ENCODE measurements at places on chromosomes 4 and X.

- no peak for DNase-seq
These were observed 633.3 kb downstream of the FAT4 start for GRCh38 chr4:125948021-125948420.

DNA sequence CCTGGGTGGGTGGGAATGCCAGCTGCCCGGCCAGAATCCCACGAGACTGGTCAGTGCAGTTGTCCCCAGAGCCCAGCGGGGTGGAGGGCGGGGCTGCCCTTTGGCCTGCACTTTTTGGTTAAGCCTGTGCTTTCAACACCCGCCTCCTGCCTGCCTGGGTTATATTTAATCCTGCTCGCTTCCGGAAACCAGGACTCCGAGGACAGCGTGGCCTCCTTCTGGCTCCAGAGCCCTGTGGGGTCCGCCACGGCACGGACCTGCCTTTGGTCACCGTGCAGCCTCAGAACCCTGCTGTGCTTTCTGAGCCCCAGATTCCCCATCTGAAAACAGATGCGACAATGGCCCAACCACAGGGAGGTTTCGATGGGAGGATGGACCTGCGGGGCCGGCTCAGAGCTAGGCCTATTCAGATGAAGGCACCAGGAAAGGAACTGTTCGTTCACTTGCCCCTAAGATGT, 29.4 kb upstream of the KIAA0232 start:
- no peak for DNase-seq

DNA sequence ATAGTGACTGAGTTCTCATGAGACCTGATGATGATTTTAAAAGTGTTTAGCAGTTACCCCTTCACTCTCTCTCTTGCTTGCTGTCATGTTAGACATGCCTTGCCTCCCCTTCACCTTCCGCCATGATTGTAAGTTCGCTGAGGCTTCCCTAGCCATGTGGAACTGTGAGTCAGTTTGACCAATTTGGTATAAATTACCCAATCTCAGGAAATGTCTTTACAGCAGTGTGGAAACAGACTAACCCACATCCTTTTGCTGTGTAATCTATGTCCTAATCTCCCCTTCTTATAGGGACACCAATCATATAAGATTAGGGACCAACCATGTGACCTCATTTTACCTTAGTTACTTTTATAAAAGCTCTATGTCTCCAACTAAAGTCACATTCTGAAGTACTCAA, 677.8 kb downstream of the ADGRL3 start:
- DNase-seq: no peak

- DNase-seq: no peak
These were observed 13.4 kb upstream of the MEPE start for GRCh38 chr4:87819281-87819919.

- DNase-seq: no peak
These were observed 159.2 kb downstream of the SPRY1 start for GRCh38 chr4:123555807-123556273.

- no peak for DNase-seq
These were observed 2.1 kb upstream of the PITX2 start for GRCh38 chr4:110624904-110625494.

DNA sequence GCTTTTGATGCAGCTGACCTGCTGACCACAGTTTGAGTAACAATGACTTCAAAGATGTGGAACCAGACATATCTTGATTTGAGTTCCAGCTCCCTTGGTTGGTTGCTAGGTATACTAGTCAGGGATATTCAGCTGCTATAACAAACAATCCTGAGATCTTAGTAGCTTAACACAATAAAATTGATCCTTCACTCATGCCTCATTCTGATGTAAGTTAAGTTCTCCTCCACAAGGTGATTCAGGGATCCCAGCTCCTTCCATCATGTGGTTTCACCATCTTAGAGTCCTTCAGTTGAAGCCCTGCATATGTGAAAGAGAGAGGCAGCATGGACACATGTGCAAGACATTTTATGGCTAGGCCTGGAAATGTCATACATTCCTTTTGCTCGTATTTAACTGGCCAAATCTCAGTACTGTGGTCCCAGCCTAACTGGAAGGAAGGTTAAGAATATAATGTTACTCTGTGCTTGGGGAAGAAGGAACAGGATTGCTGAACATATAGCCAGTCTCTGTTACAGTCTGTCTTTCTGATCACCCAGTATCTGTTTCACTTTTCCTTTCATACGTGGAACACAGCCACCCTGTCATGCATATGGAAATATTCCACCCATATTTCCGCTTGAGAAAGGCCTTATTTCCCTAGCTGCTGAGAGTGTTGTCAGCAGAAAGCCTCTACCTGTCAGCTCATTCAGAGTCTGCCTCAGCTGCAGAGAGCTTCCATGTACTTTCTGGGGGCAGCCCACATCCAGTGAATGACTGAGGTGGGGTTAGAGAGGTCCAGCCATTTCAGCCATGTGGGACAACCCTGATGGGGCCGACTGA, 7.1 kb downstream of the SMIM9 start:
- no peak for DNase-seq

DNA sequence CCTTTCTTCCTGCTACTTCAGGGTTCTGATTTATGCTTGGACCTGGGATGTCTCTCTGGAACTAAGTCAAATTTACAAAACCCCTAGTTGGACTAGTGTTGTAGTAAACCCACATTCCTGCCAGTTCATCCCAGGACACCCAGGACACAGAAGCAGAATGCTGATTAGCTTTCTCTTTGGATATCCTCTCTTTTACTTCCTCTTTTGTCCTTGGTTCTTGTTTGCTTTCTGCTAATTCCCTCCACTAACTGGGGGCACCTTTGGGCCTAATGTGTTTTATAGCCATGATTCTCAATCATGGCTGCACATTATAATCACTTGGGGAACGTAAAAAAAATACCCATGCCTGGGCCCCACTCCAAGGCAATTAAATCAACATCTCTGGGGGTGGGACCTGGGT, 42.5 kb downstream of the LANCL3 start:
- no peak for DNase-seq

- no peak for DNase-seq
These were observed 113.8 kb downstream of the ADRA2C start for GRCh38 chr4:3879681-3880614.

- DNase-seq: no peak
These were observed 810.4 kb downstream of the TRIML1 start for GRCh38 chr4:188949596-188949995.

- no peak for DNase-seq
These were observed 14.0 kb downstream of the CHIC2 start for GRCh38 chr4:54050214-54050904.

GRCh38 chr4:119690871-119691270, 62.3 kb upstream of the PDE5A start:
- DNase-seq: no peak

DNA sequence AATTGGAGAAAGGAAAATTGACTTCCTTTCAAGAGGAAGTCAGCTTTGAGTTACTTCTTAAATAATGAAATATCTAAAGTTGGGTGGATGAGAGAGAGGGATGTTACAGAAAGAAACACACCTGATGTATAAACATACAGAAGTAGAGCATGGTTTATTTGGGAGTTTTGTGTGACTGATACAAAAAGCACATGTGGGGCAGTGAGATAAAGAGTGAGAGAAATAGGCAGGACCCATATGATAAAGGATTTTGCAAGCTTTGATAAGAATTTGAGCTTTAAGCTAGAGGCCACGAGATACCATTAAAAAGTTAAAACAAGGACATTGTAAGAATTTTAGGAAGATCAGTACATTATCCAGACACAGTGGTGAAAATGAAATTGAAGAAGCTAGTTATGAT, 263.3 kb upstream of the GPRIN3 start:
- no peak for DNase-seq

- no peak for DNase-seq
These were observed 36.1 kb downstream of the HEPH start for GRCh38 chrX:66200050-66200664.

- DNase-seq: no peak
These were observed 37.9 kb downstream of the RELL1 start for GRCh38 chr4:37648084-37648817.

GRCh38 chrX:50698944-50699343, 115.0 kb downstream of the SHROOM4 start:
- no peak for DNase-seq

- no peak for DNase-seq
These were observed 291.8 kb downstream of the FBXW7 start for GRCh38 chr4:152243896-152244595.

- DNase-seq: no peak
These were observed 110.3 kb downstream of the MTNR1A start for GRCh38 chr4:186445040-186445439.

DNA sequence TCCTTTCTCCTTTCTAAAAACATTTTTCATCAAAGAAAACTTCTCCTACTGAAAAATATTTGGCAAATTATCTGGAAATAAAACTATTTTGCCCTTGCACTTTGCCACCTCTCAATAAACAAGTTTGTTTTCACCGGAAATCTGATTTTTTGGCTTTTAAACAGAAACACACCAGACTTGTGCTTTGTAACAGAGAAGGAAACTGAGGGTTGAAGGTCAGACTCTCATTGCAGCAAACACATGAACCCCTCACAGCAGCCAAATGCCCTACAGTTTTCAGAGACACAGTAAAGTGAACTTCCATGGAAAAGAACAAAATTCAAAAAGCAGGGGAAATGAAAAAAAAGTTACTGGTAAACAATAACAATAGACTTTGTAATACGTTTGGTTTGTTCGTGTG, 95.6 kb upstream of the WDR17 start:
- no peak for DNase-seq

- DNase-seq: no peak
These were observed 348.5 kb upstream of the NR3C2 start for GRCh38 chr4:148790691-148791090.

DNA sequence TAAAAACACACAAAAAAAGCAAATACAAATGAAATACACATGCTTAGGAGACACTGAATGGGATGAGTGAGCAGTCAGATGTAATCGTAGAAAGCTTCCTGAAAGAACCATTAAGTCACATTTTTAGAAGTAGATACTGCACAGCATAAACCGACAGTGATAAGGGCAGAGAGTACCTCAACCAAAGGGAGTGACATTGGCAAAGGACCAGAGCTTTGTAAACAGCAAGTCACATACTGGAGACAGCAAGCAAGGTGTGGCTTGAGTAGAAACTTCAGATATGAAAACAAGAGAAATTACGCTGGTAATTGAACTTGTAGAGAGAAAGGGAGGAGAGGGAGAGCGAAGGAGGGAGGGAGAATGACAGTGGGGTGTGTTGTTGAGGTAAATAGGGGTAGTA, 92.0 kb downstream of the CHRDL1 start:
- DNase-seq: no peak

DNA sequence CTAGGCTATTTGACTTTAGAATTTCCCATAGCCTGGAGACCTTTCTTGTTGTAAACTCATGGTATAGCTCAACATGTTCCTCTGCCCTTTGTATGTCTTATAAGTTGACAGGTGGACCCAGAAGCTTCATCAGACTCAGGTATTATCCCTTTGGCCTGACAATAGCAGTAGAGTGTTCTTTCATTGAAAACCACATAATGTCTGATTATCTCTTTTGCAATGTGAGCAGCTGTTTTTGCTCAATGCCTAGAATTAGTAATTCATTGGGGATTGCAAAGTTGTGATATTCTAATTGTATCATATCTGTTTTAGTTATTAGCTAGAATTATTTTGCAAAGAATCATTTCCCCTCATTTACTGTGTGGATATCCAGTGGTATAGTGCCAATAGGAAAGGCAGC, 27.5 kb downstream of the TBC1D19 start:
- DNase-seq: no peak

- DNase-seq: no peak
These were observed 103.4 kb downstream of the CHRNA9 start for GRCh38 chr4:40438384-40439026.

DNA sequence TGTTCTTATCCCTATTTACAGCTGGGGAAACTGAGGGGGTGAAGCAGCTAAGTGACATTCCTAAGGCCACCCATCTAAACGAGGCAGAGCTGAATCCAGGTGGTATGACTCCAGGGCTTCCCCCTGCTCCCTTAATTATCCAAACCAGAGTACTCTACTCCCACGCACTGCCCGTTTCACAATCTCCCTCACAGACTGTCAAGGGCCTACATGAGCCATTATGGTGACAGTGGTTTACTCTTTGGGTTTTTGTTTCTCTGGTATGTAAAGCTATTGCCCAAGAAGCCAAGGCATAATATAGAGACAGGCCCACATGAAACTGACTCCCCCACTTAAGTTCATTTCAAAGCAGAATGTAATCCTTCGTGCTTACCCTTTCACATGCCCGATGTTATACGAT, 95.1 kb downstream of the NHS start:
- DNase-seq: no peak

GRCh38 chr4:95585016-95585695, 36.4 kb upstream of the UNC5C start:
- DNase-seq: no peak
